ENCODE measurements at places on chromosomes 7 and 10.

DNA sequence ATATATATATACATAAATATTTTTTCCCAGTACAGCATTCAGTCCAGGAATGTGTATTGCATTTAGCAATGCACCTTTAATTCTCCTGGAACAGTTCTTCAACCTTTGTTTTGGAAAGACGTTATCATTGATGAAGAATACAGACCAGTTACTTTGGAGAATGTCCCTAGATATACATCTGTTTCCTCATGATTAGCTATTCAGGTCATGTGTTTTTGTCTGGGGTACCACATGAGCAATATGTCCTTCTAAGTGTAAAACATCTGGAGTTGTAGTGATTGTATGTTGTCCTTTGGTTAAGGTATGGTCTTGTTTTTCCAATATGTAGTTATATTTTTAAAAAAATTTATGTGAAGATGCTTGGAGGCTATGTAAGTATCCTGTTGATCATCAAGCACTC, 10.2 kb downstream of the BZW2 start:
- DNase-seq = no peak

- no peak for DNase-seq
Measured at GRCh38 chr10:119644205-119644814, 6.9 kb upstream of the BAG3 start.

- DNase-seq = peak; percentile 44
Measured at GRCh38 chr7:135666846-135667245, 4.5 kb downstream of the STMP1 start.

GRCh38 chr10:46541017-46541661, 15.3 kb downstream of the GPRIN2 start:
- DNase-seq = no peak

DNA sequence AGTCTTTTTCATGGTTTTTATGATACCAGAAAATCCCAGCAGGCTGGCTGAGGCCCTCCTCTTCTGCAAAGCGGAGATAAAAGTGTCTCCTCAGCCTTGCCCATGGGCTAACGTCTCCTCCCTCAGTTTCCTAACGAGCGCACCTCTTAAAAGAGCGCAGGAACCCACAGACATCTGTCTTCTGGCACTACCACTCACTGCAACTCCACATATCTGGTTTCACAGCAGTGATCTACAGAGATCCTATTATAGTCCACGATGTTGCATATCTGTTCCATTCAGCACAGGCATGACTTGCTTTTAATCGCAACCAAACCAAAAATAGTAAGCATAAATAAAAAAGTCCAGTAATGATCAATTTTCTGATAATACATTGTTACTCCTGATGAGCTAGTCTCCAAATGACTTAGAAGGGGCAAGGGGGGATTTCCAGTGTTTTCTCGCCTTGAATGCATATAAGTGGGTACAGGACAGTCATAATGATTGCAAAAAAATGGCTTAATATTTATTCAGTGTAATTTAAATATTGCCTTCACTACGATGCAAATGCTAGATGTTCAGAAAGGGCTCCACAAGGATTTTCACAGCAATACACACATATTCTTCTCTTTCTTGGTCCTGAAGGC, 20.9 kb downstream of the ANKRD22 start:
- DNase-seq = no peak

GRCh38 chr10:121425623-121426022, 172.6 kb downstream of the FGFR2 start:
- no peak for DNase-seq
